ENCODE measurements at places on chromosomes 16 and 17. TPM values are rescaled to one million over a fixed set of nuclear protein-coding genes. Genes with fewer than 3 reads are reported as not detected.

DNA sequence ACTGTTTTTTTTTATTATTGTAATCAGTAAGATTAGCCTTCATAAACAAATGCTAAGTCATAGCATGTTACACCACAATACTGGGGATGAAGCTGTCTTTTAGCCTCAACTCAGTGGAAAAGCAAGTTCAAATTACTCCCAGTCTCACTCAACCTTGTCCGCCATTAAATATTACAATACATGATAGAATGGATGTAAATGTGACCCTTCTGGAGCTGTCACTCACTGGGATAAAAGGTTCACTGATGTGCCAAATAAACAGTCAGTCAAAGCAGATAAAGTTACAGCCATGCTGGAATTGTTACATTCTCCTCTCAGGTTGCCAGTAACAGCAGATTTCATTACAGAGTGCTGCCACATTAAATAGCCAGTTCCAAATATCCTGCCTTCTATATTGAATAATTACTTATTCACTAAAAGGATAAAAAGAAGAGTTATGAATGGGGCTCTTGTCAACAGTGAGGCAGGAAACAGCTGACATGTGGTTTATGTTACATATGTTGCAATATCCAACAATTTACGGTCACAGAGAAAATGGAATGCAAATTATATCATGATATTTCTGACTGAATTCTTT lies 53.4 kb downstream of the BRIP1 start:
- DNase-seq, result no peak

KRTAP2-2 gene
- total RNA-seq, result not detected

DNA sequence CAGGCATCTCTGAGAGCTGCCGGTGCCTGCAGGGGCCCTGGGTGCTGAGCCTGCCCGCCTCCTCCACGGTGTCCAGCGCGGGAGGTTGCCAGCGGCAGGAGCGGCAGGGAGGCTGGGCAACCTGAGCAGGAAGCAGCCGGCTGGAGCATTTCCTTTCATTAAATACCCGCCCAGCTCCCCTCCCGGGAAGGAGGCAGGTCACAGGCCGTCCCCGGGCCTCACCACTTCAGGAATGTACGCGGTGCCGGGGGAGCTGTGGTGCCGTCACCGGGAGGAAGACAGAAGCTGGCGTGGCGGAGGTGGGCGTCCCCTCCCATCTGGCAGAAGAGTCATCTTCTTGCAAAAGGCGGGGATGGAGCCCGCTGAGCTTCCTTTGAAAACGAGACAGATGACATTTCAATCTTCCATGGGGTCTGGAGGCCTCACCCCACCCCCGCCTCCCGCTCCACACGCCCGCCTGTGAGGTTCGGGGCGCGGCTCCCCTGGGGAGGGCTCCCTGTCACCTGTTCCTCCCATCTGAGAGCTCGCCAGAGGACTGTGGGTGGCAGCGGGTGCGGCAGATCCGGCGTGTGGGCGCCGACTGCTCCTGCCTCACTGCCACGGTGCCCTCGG lies 16.0 kb downstream of the SOX8 start:
- DNase-seq, result no peak

HBA2 gene
- 3,226 TPM for total RNA-seq

DNA sequence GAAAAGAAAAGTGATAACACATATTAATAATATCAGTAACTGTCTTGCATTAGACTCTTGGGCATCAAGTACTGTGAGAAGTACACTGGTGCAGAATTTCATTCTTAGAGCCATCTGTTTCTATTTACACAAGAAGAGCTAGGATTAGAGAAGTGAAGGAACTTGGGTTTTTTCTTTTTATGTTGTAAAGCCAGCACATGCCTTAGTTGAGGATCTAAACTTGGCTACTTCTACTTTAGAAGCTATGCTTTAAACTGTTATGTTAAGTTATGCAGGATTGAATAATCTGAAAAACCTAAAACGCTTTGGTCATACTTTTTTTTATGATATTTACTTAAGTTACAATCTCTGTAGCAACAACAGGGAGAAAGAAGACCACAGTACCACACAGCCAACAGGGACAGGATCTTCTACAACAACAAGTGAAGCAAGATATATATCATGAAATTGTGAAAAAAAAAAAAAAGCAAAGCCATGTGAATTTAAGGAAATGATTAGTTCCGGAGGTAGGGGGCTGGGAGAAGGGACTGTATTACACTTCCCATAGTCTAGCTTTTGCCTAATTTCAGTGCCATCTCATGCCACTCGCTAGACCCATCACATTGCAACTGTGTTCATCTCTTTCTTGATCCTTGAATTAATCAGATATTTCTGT lies 305.1 kb upstream of the GOT2 start:
- DNase-seq, result no peak

GRCh38 chr17:81831563-81831956 lies 1.5 kb downstream of the MCRIP1 start:
- DNase-seq, result no peak

- peak; percentile 52 for DNase-seq
Measured at GRCh38 chr17:83145831-83146230, 66.4 kb downstream of the METRNL start.

DNA sequence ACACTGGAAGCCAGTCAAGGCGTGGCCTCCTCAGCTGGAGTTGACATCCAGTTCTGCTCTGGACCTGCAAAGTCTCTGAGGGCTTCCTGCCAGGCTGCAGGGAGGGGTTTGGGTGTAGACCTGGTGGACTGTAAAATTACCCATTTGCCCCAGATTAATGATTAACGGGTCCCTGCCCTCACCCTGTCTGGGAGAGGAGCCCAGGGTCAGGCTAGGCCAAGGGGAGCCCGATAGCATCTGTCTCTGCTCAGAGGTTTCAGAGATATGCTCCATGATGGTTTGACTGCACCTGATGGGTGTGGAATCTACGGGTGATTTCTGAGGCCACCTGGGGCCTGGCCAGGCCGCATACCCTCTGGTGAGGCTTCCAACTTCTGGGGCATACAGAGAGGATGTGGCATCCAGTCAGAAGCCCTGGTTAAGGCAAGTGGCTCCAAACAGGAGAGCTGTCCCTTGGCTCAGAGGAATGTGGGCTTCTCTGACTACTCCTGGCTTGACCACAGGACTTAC lies 11.2 kb downstream of the PPY start:
- no peak for DNase-seq

DNA sequence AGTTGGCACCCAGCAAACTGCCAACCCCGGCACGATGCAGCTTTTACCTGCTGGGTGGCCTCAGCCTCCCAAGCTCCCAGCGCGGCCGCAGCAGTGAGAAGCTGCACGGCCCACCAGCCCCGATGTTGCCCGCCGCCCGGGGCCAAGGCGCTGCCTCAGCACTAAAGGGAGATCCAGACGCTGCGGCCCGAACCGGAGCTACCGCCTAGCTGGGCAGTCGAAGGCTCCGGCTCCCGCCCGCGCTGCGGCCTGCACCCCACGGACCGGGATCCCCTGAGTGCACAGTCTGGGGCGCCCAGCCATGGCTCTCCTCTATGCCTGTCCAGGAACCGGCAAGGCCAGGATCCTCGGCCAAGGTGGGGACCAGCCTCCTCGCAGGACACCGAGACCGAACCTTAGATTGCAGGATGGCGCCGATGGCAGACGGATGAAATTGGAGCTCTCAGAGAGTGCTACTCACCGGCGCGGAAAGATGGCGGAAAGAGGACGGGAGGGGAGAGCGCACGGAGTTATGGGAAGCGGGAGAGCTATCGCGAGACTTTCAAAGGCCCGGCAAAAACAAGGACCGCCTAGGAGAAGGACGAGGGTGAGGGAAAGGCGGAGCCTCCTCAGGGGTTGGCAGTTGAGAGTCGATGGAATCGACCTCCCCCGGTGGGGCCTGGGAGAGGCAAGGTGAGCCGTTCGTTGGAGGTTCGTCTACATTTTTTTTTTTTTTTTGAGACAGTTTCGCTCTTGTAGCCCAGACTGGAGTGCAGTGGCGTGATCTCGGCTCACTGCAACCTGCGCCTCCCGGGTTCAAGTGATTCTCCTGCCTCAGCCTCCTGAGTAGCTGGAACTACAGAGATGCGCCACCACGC lies at the start of gene RPS15A:
Gene RPS15A, minus strand, starts transcription at position 485 of the 857 bp plus-strand sequence. CDS start 1,221 bp downstream, outside the sequence.
- peak; percentile 95 for DNase-seq

ACE gene
- 3.4 TPM for total RNA-seq

- DNase-seq, result no peak
Measured at GRCh38 chr17:6471531-6472465, 27.5 kb downstream of the PIMREG start.

- no peak for DNase-seq
Measured at GRCh38 chr17:37447641-37448040, 41.0 kb downstream of the TADA2A start.

DNA sequence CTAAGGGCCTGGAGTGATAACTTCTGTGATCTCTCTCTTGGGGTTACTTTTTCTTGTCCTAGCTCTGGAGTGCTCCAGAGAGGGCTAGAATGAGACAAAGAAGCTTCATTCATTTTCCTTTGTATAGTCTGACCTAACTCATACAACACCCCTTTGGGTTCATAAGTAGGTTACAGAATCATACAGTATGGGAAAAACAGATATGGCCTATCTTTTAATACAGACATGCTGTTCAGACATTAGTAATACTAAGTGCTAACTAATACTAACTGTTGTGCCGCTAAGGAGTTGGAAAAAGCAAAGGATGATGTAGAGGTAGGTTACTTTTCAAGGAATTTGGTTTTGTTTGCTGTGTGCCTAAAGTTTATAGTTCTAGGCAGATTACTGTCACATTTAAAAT lies 84.7 kb downstream of the NLK start:
- DNase-seq, result no peak

TEX14 gene
- total RNA-seq, result not detected

DNA sequence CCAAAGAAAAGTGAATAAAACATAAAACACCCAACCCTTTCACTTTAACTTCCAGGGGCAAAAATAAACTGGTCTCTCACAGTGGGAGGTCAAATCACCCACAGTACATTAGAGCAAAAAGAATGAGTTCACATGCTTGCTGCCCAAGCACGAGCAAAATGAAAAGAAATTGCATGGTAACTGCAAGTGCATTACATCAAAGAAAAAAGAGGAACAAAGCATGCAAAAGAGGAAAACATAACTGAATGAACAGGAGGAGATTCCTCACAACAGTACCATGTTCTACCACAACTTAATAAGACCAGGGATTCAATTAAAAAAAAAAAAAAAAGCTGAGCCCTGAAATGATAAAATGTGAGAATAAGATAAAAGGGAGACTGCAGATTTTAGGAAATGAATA lies 12.3 kb downstream of the DNAH2 start:
- DNase-seq, result no peak

ABCA10 gene
- total RNA-seq, result 2.1 TPM

MYH2 gene
- total RNA-seq, result not detected

GRCh38 chr17:45129940-45130680 lies 2.2 kb downstream of the PLCD3 start:
- DNase-seq, result no peak

DNA sequence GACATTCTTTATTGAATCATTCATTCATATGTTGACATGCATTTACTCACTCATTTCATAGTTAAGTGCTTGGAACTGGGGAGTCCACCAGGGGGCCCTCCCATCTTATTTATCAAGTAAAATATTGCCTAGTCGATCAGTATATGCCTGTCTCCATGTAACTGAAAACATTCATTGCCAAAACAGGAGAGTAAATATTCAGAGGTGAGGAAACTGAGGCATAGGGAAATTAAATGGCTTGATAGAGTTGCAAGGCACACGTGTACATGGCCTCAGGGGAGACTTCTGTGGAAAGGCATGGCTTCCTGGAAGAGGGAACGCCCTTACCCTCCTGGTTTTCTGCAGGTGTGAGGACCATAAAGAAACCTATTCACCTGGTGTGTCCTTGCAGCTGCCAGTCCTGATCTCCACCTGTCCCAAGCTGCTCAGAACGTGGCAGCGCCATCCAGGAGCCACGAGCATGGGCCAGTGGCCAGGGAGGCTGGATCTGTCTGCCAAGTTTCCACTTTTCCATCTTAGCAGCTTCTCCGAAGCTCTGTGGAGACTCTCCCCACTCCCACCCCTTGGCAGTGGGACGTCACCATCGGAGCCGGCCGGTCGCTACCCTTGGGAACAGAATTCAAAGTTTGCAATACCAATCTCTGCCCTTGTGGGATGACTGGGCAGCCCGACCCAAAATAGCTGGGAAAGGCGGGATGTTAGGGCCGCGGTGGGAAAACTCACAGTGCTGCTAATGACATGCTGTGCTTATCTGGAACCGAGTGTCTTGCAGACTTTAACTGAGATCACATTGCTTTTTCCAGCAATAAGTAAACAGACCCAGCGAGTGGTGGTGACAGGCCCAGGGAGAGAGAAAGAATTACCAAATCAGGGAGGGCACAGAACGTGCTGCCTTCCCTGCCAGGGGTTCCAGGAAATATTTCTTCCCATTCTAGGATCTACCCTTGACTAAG lies 4.1 kb upstream of the C1QTNF1 start:
- peak; percentile 92 for DNase-seq

DNA sequence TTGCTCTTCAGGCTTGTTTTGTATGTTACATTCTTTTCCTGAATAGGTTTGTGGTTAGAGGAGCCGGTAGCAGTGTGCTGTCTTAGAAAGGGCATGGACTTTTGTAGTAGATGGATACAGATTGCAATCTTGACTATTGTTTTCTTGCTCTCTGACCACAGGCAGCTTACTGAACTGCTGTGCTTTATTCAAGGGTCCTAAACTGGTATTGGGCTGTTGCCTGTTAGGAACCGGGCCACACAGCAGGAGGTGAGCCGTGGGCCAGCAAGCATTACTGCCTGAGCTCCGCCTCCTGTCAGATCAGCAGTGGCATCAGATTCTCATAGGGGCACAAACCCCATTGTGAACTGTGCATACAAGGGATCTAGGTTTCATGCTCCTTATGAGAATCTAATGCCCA lies 373.9 kb downstream of the CPPED1 start:
- DNase-seq, result no peak

SPNS2 gene
- 16.8 TPM for total RNA-seq

CPHXL2 gene
- total RNA-seq, result not detected

- no peak for DNase-seq
Measured at GRCh38 chr17:74280093-74280513, 6.1 kb downstream of the DNAI2 start.

- no peak for DNase-seq
Measured at GRCh38 chr17:19003543-19004420, 782 bp downstream of the FAM83G start.

- DNase-seq, result peak; percentile 79
Measured at GRCh38 chr17:19004421-19005136, at the start of gene FAM83G. TSS of gene FAM83G (minus strand) at chr17:19004764. CDS start at chr17:19004041, 723 bp downstream.

NLRC5 gene
- total RNA-seq, result 9.7 TPM

DNA sequence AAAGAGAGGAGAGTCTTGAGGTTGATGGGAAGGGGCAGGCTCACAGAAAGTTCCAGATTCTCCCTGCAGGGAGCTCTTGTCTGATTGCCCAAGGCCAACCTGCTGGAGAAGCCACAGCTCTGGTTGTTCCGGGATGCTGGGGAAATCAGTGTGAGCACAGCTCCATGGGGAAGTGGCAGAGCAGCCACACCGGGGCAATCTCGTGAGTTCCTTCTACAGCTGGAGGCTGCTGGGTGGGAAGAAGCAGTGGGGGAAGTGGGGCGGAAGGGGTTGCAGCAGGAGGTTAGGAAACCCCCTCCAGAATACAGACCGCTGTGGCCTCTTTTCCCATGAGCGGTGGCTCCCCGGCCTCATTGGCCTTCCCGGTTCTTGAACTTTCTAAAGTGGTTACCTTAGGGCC lies 34.0 kb downstream of the KIAA0513 start:
- peak; percentile 69 for DNase-seq

GRCh38 chr17:16492613-16493530 lies 879 bp upstream of the LRRC75A start:
- no peak for DNase-seq
